ENCODE measurements at places on chromosomes 5 and 9.
A peak's percentile ranks its signal among the peaks of the same experiment; 100 is the strongest.

- no peak for DNase-seq
Measured at GRCh38 chr5:82584631-82585030, 306.5 kb upstream of the RPS23 start.

DNA sequence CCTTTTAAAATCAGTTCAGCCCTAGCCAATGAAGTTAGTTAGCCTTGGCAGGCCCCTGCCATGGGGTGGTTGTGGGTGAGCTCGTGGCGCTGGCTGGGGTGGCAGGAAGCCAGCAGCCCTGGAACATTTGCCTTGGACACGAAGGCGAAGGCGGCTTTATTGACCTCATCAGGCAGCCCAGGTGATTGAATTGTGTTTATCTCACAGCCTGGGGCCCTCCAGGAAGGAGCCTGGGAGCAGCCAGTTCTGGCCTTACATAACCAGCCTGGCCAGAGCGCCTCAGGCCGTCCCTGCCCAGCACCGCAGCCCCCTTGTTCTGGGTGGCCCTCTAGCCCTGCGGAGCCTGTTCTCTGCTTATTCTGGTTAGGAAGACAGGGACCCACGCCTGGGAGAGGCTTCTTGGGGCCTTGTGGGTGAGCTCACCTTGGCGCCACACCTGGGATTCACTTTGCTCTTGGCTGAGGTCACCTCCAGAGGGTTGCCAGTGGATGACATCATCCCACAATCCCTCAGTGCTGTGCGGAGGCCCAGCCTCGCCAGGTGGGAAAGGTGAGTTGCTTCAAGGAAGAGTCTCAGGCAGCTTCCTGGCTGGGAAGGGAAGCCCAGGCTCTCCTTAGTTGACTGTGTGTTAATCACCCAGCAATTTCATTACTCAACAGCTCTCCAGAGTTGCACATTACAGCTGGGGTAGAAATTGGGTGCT, 54.4 kb upstream of the RPL26L1 start:
- no peak for DNase-seq

GRCh38 chr5:6260846-6261245, 117.5 kb downstream of the MED10 start:
- no peak for DNase-seq

DNA sequence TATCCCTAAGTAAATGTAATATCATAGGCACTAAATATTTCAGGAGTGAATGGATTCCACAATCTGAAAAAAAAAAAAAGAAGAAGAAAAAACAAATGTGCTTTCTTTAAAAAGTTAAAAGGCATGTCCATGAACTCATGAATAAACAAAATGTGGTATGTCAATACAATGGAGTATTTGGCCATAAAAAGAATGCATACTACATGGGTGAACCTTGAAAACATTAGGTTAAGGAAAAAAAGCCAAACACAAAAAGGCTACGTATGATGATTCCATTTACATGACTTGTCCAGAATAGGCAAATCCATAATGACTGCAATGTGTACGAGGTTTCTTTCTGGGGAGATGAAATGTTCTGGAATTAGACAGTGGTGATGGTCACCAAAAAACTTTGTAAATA, 45.3 kb downstream of the FNIP1 start:
- no peak for DNase-seq

- no peak for DNase-seq
Measured at GRCh38 chr5:10441992-10442435, 335 bp downstream of the ROPN1L start.

DNA sequence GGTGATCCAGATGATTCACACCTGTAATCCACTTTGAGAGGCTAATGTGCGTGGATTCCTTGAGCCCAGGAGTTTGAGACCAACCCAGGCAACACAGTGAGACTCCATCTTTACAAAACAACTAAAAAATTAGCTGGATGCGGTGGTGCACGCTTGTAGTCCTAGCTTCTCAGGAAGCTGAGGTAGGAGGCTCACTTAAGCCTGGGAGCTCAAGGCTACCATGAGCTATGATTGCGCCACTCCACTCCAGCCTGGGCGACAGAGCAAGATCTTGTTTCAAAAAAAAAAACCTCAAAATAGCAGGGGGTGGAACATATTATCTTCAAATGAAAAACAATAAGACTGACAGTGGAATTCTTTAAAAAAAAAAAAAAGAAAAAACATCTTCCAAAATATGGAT, 59.0 kb downstream of the PCDHGC5 start:
- no peak for DNase-seq

DNA sequence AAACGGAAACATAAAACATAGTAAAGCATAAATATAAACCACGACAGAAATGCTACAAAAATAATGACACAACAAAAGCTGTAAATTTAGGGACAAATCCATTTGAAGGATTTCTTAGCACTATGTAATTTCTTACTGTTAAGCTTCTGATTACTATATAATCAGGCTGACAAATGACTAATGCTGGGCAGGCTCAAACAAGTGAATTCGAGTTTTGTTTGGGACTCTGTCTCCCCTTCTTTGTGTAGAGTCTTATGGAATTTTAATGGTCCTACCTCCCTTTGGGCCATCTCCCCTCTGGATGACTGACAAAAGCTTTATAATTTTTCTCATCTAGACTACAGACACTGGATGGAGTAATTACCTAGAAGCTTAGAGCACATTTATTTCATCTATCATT, 24.6 kb upstream of the KIF2A start:
- DNase-seq = no peak

GRCh38 chr9:16184964-16185646, 632.3 kb downstream of the CCDC171 start:
- DNase-seq = no peak

DNA sequence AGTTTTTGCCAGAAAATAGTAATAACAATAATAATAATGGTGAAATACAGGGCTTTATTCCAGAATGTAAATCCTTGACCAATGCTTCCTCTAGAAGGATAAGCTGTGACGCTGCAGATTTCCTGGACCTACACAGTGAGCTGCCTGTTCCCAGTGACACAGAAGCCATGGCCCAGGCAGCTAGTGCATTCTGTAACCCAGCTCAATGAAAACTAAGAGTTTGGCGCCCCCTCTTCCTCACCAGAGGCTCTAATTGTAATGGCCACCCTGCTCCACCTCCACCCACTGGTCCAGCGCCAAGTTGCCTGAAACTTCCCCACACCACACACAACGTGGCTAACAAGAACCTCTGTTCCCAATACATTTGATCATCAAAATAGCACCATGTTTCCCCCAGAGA, 248.1 kb downstream of the CETN3 start:
- no peak for DNase-seq

DNA sequence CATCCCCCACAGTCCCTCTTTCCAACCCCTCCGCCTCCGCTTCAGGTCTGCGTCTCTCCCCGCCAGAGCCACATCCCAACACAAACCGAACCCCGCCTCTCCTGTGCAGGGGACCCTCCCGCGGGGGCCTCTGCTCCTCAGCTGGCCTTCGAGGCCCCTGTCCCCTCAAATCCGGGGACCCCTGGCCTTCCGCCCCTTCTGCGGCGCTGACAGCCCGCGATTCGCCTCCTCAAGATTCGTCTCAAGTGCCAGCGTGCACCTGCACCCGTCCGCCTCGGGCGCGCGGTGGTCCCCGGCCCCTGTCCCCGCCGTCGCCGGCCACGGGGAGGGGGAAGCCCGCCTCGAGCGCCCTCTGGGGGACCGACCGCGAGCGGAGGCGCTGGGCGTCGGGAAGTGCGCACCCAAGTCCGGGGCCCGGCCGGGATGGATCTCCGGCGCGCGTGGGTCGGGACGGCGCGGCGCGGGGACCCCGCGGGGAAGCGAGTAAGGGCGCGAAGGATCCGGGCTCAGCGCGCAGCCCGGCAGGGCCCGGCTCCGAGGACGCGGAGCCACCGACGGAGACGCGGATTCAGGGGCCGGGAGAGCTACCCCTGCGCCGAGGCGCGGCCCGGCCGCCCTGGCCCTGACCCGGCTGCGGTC, 623 bp downstream of the FLT4 start:
- no peak for DNase-seq

GRCh38 chr9:110623462-110624025, 44.0 kb upstream of the SVEP1 start:
- peak; percentile 8 for DNase-seq

- no peak for DNase-seq
Measured at GRCh38 chr5:15500325-15501001, 483 bp downstream of the FBXL7 start.

GRCh38 chr5:151890299-151890698, 34.4 kb downstream of the GLRA1 start:
- DNase-seq = no peak

GRCh38 chr5:10743951-10744350, 17.1 kb downstream of the DAP start:
- DNase-seq = no peak

GRCh38 chr5:129951039-129951438, 46.8 kb downstream of the CHSY3 start:
- DNase-seq = no peak

DNA sequence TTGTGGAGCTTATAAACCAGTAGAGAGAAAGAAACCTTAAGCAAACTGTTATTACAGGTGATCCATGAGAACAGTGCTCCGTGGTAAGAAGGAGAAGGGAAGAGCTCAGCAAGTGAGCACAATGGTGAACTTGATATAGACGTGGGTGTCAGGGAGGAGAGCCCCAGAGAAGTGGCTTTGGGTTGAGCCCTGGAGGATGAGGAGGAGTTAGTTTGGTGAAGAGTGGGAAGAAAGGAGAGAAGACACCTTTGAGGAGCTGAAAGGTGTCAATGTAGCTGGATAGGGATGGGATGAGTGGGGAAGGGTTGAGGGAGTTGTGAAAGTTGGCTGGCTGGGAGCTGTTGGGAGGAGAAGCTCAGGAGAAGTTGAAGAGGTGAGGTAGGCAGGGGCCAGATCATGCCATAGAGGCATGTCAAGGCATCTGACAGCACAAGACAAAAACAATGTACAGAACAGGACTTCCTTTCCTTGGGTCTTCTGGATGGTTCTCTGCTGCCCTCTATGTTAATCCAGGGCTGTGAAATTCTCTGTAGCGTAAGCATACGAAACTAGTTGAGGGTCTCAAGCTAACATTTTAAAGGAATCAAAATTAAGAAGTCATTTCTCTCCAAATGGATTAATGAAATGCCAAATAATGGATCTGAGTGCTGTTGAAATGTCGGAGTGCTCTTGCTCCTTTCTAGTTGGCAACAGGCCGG, 501.9 kb downstream of the KDM4C start:
- no peak for DNase-seq

DNA sequence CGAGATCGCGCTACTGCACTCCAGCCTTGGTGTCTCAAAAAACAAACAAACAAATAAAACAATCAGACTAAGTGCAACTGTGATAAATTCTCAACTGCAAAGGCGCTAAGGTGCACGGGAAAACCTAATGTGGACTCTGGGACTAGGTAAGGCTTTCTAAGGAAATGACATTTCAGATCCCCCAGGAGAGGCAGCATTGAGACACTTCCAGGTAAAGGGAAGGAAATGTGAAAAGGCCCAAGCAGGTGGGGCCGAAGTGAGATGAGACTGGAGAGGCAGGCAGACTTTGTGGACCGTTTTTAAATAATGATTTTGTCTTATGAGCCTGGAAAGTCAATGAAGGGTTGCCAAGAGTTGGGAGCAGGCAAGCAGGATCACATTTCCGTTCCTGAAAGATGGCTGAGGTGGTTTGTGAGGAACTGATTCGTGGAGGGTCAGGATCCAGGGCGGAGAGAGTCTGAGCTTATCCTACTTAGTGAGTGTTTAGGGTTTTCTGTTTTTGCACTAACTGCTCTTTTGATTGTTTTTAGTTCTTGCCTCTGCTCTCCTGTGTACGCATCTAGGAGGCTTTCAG, 2.0 kb upstream of the APBA1 start:
- no peak for DNase-seq

GRCh38 chr5:179346401-179346800, 1.1 kb upstream of the ADAMTS2 start:
- no peak for DNase-seq

DNA sequence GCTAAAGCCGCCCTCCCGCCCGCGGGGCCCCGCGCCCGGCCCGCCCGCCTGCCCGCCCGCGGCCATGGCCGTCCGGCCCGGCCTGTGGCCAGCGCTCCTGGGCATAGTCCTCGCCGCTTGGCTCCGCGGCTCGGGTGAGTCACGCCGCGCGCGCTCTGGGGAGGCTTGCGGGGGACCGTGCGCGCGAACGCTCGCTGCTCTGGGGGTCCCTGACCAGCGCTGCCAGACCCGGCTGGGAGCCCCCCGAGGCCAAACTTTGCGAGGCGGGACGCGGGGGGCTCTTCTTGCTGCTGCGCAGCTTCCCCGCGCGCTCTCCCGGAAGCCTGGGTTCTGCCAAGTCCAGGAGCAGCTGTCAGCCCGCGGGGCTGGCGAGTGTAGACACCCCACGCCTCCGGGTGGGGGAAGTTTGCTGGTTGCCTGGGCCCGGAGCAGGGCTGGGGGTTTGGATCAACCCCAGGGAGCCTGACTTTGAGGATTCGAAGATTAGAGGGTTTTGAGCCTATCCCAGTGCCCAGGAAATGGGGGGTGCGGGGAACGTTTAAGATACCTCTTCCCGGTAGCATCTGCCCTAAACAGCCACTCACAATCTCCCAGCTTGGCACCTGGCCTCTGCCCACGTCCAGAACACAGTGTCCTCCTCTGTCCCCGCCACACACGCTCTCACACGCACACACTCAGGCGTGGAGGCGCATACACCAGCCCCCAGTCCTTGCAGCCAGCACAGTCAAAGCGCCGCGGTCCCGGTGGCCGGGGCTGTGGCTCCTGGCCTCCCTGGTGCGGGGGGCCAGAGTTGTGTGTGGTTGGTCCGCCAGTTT, 535 bp downstream of the UNC5A start:
- no peak for DNase-seq

DNA sequence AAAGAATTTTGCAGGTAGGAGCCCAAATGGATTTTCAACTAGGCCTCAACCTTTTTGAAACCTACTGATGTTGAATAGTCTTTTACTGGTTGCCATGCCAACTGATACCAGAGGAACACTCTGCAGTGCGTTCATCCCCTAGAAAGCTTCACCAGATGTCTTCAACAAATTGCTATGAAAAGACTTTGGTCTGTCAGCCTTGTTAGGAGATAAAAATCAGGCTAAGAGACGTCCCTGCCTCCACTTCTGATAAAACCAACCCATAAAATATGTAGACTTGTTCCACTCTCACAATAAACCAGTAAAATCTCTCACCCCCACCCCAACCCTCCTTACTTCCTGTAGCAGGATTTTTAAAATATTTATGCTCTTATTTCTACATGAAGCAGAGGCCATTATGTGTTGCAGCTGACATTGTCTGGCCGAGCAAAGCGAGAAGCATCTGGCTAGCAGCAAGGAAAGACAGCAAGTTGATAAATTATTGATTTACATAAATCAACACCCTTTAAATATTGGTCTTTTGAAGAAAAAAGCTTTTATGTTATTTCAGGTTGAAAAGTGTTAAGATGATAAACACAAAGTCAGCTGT, 428.7 kb downstream of the ISL1 start:
- DNase-seq = no peak

- DNase-seq = no peak
Measured at GRCh38 chr9:123453831-123454321, 97.9 kb downstream of the CRB2 start.

- DNase-seq = no peak
Measured at GRCh38 chr9:107350443-107350842, 67.4 kb downstream of the RAD23B start.

All from GM18507 (cell line).